OCI-LY7 (cell line): ENCODE measurements at places on chromosomes 5 and 9.

- no peak for DNase-seq
Measured at GRCh38 chr5:121175986-121176385, 675.7 kb upstream of the FTMT start.

DNA sequence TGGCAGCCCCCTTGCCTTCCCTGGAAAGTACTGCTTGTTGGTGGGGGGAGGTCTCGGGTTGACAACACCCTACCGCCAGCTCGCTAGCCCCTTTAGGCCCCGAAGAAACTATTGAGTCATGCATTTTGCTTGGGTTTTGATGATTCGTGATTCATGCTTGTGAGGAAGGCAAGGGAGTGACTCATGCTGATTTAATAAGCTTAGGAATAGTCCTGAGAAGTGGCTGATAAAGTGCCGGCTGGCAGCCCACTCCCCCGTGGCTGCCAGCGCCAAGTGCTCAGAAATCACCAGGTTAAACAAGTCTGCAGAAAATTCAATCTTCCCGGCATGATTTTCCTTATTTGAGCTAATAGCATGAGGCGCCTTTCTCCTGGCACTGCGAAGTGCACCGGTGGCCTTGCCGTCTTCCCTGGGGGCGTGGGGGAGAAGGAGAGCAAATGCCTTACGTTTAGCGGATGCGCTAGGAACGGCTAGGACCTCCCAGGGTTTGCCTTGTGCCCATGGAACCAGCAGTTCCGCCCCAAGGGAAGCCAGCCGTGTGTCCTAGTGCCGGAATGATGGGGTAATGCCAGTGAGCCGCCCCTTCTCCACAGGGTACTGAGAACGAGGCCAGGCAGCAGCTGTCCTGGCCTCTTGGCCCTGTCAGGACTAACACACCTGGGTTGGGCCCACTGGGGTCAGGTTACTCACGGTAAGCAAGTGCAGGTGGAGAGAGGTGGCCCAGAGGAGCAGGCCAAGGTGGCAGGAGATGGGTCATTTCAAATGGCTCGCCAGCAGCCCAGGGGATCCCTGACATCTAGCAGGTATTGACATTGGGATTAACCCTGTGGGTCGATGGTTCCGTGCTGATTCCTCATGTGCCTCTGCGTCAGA is 151.9 kb downstream of the MACROH2A1 start:
- DNase-seq, result no peak

DNA sequence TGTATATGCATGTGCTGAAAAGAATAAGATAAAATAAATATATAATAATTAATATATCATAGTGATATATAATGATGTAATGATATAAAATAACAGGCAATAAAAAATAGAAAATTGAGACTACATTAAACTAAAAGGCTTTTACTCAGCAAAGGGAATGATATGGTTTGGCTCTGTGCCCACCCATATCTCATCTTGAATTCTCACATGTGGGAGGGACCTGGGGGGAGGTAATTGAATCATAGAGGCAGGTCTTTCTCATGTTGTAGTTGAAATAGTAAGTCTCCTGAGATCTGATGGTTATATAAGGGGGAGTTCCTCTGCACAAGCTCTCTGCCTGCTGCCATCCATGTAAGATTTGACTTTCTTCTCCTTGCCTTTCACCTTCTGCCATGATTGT is 1550.9 kb upstream of the CDH6 start:
- no peak for DNase-seq

DNA sequence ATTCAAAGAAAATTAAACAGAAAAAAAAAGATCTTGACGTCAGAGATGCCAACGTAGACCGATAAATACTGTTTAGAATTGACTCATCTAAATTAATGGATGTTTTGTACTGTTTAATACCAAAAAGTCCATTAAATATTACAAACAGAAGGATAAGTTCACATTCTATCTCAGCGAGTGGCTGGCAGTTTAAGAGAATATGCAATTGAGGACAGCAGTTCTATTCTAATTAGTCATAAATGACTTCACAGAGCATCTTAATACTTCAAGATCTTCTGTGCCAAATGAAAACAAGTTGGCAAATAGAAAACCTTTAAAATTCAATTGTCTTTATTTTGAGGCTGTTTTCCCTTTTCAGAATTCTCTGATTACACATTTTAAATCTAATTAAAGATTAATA is 326.6 kb upstream of the NREP start:
- no peak for DNase-seq

DNA sequence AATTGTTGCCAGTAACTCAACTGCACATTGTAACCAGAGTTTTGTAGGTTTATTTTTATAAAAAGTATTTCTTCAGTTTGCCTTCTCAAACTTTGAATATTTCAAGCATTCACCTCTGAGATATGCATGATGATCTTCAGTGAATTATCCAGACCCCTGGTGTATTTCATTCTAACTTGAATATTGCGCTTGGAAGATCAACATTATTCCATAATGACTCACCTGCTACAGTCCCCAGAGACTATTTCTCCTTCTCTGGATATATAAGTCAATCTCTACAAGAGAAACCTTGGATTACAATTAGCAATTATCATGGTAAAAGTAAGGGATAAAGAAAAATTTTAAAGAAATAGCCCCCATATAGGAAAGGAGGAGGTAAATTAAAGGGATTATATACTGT is 1041.0 kb downstream of the TLE1 start:
- DNase-seq, result no peak

- no peak for DNase-seq
Measured at GRCh38 chr5:170596482-170597044, 92.7 kb downstream of the KCNIP1 start.

DNA sequence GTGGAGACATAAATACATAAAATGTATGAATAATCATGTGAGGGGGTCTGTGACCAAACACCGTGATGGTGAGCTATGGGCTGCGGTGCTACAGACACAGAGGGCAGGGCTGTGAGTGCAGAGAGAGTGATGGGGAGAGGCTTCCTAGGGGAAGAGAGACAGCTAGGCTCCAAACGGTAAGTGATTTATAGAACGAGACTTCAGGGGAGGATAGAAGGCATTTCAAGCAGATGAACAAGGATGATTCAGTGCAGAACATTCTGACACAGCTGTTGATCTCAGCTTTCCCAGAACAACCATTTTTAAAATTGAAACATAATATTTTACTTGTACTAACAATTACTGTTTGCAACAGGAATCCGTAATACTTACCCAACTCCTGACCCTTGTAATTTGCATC is 100.7 kb downstream of the GAS1 start:
- no peak for DNase-seq

DNA sequence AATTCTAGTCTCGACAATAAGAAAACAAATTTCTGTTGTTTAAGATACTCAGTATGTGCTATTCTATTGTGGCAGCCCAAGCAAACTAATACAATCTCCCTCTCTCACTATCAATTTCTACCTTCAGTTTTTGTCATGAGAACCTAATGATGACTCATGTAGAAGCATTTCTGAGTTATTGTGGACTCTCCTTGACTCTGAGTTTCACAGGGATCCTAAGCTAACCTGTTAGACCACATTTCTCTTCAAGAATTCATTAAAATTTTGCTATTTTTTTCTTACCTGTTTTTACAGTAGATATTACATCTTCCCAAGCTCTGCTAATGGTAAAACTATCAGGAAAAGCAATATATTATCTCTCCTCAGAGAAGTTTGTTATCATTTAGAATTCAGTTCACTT is 599.1 kb upstream of the TYRP1 start:
- no peak for DNase-seq

DNA sequence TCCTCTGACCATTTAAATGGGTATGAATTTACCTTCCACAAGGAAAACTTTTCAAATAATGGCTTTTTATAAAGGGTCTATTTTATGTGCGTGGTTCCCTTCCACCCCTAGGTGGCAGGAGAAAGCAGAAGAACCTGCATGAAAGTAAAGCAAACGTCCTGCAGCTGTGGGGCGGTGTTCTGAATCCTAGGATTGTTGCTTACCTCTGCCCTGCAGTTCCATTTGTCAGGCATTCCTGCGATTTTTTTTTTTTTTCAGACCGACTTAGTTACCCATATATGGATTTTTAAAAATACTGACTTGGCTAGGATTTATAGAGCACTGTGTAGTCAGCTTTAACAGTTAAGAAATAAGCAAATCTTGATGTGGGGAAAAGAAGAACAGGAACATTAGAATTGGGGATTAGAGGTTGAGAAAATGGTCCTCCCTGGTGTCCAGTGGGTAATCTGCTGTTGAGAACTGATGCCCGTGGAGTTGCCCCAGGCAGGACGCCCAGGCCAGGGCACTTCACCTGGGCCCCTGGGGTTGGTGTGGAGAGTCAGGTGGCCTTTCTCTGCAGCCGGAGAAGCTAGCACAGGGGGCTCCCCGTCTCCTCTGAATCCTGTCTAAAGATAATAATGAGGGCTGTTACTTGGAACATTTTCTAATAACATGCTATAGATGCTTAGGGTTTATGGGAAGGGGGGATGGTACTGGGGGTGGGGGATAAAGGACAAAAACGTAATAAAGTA is 30.4 kb upstream of the LTC4S start:
- peak; percentile 69 for DNase-seq

DNA sequence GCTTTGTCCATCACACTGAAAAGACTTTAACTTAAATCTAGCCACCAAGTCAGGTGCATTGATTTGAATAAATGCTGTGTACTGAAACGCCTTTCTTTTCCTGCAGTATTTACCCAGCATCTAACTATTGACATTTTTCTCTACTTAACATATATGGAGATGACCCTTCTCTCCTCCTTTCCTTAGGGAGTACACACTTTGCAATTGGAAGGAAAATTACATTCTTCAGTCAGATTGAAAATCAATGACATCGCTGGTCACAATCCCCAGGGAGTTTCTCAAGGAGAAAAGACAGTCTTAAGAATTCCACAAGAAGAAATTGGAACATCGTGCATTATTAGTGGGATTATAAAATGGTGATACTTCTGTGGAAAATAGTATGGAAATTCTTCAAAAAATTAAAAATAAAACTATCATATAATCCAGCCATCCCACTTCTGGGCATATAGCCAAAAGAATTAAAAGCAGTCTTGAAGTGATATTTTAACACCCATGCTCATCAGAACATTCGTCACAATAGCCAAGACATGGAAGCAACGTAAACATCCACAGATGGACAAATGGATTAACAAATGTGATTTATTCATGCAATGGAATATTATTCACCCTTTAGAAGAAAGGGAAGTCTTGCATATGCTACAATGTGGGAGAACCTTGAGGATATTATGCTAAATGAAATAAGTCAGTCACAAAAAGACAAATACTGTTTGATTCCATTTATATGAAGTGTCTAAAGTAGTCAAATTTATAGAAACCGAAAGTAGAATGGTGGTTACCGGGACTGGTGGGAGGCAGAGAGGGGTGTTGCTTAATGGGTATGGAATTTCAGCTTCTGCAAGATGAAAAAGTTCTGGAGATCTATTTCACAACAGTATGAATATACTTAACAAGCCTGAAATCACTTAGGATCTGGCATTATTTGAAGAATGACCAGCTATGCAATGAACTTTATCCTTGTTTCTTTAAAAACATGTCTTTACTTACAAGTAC is 14.3 kb upstream of the FREM1 start:
- no peak for DNase-seq

DNA sequence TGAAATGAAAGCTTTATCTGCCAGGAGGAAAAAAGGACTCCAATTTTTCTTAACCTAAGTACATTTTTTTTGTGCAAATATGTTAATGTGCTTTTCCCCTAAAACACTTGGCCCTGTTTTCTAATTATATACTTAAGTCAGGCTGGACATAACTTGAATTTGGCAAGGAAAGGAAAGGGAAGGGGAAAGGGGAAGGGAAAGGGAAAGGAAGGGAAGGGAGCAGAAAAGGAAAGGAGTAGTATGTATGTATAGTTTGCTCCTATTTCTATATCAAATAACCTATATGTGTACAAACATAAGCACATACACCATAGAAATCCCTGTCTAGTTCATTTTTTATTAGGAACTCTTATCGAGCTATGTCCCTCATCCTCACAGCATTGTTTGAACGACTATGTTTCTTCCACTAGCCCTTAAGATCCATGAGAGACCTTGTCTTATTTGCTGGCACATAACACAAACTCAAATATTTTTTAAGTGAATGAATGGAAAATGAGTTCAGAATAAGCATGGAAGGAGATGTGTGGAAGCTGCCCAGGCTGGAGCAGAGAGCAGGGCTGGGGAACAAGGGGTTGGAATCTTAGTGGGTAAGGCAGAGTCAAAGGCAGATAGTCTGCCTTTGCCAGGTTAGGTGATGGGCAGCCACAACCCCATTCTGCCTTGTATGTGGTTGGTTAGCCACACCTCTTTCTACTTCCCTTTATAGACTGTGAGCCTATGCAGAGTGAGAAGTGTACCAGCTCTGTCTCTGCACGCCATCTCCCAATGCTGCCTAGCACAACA is 70.0 kb downstream of the KLHL3 start:
- no peak for DNase-seq

GRCh38 chr5:111848476-111848875 is 91.5 kb upstream of the NREP start:
- DNase-seq, result no peak

DNA sequence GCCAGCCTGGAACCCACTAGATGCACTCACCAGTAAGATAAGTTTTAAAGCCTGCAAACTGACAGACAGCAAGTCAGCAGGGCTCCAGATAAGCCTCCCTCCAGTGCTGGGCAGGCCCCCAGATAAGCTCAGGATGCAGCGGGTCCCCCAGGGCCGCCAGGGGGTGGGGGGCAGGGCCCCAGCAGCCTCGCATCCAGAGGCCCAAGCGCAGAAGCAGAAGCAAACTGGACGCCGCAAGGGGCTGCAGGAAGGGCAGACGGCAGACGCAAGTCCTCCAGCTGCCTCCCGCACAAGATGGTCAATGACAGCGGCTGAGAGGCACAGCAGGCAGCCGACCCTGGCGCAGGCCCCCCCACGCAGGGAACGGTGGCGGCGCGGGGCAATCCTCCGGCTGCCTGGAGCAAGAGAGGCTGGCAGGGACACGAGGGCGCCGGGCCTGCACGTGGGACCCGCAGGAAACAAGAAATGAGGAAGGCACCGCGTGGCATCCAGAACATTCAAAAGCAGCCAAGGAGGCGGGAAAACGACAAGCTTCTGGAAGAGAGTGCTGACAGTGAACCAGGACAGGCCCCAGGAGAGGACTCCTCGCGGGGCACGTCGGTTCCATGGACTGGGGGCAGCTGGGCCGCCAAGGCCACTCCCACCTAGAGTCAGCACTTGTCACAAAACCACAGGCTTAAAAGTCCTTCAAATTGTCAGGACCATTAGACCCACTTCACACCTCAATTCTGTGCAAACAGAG is 49.8 kb downstream of the ROR2 start:
- no peak for DNase-seq

DNA sequence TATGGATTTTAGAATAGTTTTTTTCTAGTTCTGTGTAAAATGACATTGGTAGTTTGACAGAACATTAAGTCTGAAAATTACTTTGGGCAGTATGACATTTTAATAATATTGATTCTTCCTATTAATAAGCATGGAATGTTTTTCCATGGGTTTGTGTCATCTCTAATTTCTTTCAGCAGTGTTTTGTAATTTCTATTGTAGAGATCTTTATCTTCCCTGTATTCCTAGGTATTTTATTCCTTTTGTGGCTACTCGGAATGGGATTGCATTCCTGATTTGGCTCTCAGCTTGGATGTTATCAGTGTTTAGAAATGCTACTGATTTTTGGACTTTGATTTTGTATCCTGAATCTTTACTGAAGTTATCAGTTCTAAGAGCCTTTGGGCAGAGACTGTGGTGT is 420.4 kb downstream of the KIAA0825 start:
- no peak for DNase-seq
